ENCODE measurements at places on chromosomes 1 and 21. TPM values are rescaled to one million over a fixed set of nuclear protein-coding genes. Genes with fewer than 3 reads are reported as not detected.

RGS8 gene
- polyA plus RNA-seq: not detected

FAM167B gene
- 4.1 TPM for polyA plus RNA-seq

CDK11A gene
- polyA plus RNA-seq: 41.3 TPM

KCNA2 gene
- polyA plus RNA-seq: 0.99 TPM

DNA sequence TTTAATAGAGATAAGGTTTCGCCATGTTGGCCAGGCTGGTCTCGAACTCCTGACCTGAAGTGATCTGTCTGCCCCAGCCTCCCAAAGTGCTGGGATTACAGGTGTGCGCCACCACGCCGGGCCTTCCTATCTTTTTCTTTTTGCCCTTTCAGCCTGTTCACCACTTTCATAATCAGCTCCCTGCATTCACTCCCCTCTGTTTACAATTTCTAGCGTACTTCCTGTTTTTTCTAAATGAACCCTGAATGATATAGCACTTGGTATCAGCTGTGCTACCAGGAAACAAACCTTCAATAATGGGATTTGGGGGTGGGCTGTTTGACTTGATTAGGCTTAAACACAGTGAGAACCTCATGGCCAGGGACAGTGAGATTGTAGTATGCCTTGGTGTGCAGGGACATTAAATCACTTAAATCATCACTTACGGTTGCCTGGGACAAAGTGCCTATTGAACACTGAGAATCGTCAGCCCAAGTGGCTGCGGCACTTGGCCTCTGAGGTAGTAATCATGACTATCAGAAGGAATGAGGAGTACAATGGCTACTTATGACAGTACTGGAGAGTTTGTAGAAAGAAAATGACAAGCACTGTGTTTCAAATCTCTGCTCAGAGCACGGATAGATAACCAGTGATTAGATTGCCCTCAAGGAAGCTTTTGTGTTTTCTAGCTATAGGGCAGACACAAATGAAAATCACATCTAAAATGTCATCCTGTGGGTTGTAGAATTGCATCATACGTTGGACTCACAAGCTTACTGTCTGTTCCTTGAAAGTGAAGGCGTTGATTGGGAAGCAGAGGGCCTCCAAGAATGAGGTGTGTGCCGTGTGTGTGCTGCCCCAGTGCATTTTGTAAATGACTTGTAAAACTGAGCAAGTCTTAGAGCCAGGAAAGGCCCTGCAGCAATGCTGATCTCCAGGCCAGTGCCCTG, 661.8 kb downstream of the MATN1 start:
- no peak for DNase-seq

DNA sequence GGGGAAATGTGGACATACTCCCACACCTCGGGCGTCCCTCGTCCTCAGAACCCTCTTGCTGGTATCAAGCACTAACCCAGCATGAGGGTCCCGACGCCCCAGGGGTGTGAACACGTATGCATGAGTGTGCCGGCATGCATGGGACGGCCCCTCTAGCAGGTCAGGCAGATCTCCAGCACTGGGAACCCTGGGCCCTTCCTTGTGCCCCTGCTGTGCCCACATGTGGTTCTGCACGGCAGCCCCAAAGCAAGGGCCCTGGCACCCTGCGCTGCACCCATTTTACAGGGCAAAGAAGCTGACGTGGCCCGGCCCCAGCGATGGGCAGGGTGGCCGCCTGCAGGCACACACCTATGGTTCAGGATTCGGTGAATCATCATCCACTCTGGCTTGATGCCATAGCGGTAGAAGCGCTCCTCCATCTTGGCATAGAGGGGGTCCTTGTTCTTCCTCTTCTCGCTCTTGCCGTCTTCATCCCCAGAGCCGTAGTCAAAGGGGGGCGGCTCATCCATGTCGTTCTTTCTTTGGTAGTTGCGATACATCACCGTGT, 34.2 kb downstream of the CHD5 start:
- no peak for DNase-seq

GRCh38 chr1:2354511-2355372, 36.6 kb downstream of the MORN1 start:
- DNase-seq: no peak

GRCh38 chr21:36610935-36611334, 88.0 kb upstream of the SIM2 start:
- DNase-seq: no peak

DNA sequence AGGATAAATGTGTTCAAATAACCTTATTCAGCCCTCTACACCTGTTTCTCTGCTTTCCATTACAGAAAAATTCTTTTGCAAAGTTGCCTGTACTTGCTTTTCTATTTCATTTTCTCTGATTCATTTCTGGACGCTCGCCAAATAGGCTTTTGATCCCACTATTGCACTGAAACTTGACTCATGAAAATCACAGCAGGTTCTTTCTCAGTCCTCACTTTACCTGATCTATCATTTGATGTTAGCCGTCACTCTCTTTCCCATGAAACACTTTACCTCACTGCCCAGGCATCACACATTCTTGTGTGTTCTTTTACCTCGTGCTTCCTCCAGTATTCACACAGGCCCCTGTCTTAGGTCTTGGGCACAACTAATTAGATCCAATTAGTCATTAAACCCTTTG, 26.2 kb downstream of the HSPA13 start:
- DNase-seq: no peak

DNA sequence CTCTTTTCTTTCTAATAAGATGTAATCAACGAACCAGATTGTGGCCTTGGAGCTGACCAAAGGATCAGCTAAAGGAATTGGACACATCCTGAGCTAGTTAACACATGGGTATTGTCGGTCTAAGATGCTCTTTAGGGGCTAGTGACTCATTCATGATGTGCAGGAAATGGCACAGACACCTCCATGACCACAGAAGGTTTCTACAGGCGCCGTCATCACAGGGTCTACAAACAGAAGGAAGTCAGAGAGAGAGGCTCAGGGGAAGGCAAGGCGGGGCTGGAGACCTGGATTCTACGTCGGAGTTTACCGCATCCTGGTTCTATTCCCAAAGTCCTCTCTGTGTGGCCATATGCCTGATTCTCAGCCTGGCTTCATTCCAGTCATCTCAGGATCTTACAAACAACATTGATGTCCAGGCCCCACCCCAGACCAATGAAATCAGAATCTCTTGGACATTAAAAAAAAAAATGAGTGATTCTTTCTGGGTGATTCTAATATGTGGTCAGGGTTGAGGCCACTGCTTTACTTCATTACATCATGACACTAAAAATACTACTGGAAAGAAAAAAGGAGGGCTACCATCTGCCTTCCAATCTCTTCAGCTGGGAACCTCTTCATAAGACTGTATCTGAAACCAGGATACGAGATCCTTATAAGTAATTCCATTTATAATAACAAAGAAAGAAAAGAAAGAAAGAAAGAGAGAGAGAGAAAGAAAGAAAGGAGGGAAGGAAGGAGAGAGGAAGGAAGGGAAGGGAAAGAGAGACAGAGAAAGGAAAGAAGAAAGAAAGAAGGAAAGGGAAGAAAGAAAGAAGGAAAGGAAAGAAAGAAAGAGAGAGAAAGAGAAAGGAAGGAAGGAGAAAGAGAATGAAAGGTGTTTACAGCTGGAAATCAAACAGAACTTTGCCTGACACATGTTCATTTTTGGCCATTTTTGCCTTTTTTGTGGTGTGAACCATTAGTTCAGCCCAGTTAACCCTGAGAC, 11.6 kb upstream of the KCNJ15 start:
- no peak for DNase-seq

- no peak for DNase-seq
Measured at GRCh38 chr1:222285526-222285925, 262.4 kb downstream of the HHIPL2 start.

Data from right lung (tissue), 10 donors.